ENCODE measurements at places on chromosomes 3 and 15.

GRCh38 chr3:193776626-193777358 is 183.8 kb downstream of the OPA1 start:
- H3K27me3 ChIP-seq, result peaks cover 47% of the 10 kb centered on the region
- no peak overlapping the region for H3K27ac ChIP-seq
- H3K4me1 ChIP-seq, result peaks cover 34% of the 10 kb centered on the region
- peak overlapping the region; percentile 27 for H3K4me3 ChIP-seq
- peak; percentile 38 for DNase-seq

DNA sequence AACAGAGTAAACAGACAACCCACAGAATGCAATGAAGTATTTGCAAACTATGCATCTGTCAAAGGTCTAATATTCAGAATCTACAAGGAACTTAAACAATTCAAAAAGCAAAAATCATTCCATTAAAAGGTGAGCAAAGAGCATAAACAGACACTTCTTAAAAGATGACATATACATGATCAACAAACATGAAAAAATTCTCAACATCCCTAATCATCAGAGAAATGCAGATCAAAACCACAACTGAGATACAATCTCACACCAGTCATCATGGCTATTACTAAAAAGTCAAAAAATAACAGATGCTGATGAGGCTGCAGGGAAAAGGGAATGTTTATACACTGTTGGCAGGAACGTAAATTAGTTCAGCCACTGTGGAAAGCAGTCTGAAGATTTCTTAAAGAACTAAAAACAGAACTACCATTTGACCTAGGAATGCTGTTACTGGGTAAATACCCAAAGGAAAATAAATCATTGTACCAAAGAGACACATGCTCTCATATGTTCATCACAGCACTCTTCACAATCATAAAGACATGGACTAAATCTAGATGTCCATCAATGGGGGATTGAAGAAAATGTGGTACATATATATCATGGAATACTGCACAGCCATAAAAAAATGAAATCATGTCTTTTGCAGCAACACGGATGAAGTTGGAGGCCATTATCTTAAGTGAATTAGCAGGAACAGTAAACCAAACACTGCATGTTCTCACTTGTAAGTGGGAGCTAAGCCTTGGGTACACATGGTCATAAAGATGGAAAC is 393.3 kb upstream of the CBLB start:
- H3K4me1 ChIP-seq, result peaks cover 2% of the 10 kb centered on the region
- H3K27ac ChIP-seq, result no peak overlapping the region
- no peak for DNase-seq
- peaks cover 1% of the 10 kb centered on the region for H3K36me3 ChIP-seq
- no peaks in the 10 kb centered on the region for H3K27me3 ChIP-seq

DNA sequence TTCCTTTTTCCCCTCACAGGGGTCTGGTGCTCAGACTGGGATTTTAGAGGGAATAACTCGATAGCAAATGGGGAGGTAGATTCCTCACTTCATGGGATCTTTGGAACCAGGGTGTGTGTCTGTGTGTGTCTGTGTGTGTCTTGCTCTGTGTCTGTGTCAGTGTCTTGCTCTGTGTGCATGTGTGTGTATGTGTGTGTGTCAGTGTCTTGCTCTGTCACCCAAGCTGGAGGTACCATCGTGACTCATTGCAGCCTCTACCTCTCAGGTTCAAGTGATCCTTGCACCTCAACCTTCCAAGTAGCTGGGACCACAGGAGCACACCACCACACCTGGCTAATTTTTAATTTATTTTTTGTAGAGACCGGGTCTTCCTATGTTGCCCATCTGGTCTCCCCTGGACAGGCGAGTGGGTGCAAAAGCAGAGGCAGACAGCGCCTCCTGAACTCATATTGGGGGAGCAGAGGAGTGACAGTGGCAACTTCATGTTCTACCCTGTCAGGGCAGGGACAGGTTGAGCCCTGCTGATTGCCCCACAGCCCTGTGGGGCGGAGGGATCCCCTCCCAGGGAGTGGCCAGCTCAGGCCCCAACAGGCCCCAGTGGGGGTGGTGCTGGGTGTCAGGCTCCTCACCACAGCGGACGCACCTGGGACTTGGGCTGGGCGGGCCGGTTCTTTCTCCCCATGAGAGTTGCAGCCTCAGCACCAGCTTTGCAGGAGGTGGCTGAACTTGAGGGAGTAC is 10.4 kb upstream of the SEMA4B start:
- no peak for DNase-seq
- H3K27me3 ChIP-seq, result no peaks in the 10 kb centered on the region
- peaks cover 3% of the 10 kb centered on the region for H3K36me3 ChIP-seq

DNA sequence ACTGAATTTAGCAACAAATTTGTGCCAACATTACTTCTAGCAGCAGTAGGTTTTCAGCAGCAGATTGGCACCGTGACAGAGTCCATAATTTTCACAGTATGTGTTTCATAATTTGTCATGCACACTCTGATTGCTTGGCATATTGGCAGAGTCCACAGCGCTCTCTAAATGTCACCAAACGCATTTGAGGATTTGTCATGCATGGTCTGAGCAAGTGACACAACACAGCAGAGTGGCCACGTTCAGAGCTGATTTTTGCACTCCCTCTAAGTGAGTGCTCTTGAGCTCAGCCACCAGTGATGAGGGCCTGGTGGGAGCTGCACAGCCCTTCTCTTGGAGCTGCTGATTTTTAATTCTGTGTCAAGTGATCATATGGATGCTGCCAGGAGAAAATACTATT is 1270.8 kb downstream of the ROBO1 start:
- H3K4me3 ChIP-seq, result no peak overlapping the region
- H3K27me3 ChIP-seq, result no peaks in the 10 kb centered on the region
- H3K4me1 ChIP-seq, result no peaks in the 10 kb centered on the region
- no peak overlapping the region for H3K27ac ChIP-seq
- DNase-seq, result no peak

GRCh38 chr3:76321614-76322013 is 536.3 kb upstream of the ZNF717 start:
- H3K4me1 ChIP-seq, result no peaks in the 10 kb centered on the region
- DNase-seq, result no peak
- H3K27ac ChIP-seq, result no peak overlapping the region
- H3K4me3 ChIP-seq, result no peak overlapping the region
- no peaks in the 10 kb centered on the region for H3K36me3 ChIP-seq

DNA sequence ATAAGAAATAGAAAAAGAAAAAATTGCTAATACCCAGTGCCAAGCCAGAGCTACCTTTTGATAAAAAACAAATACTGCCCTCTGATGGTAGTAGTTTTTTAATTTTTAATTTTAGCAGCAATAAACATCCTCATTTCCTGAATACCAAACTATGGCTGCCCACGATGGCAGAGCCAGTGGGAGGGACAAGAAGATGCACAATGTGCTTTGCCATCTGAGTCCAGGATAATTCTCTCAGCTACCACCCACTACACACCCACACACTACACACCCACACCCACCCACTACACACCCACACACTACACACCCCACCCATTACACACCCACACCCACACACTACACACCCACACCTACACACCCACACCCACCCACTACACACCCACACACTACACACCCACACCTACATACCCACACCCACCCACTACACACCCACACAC is 17.8 kb downstream of the CEP19 start:
- peaks cover 15% of the 10 kb centered on the region for H3K27me3 ChIP-seq
- H3K4me3 ChIP-seq, result no peak overlapping the region
- H3K4me1 ChIP-seq, result peaks cover 8% of the 10 kb centered on the region
- DNase-seq, result no peak
- no peaks in the 10 kb centered on the region for H3K36me3 ChIP-seq

DNA sequence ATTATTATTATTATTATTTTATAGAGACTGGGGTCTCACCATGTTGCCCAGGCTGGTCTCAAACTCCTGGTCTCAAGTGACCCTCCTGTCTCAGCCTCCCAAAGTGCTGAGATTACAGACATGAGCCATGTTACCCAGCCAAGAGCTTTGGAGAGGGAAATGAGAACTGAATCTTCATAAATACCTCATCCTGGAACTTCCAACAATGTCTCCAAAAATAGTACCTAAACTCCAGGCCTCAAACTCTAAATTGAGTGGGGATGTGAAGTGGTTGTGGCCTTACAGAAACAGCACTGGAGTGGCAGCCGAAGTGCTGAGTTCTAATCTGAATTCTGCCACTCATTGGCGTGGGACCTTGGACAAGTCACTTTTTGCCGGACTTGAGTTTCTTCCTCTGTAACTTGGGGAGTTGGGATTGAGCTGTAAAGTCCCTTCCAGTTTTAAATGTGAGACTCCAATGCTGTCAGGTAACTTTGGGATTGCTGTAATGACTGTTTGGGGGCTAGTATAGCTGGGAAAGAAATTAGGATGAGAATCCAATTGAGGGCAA is 10.0 kb upstream of the SRP14 start:
- peaks cover 94% of the 10 kb centered on the region for H3K4me1 ChIP-seq
- H3K27me3 ChIP-seq, result peaks cover 3% of the 10 kb centered on the region
- H3K36me3 ChIP-seq, result peaks cover 31% of the 10 kb centered on the region
- no peak overlapping the region for H3K4me3 ChIP-seq

DNA sequence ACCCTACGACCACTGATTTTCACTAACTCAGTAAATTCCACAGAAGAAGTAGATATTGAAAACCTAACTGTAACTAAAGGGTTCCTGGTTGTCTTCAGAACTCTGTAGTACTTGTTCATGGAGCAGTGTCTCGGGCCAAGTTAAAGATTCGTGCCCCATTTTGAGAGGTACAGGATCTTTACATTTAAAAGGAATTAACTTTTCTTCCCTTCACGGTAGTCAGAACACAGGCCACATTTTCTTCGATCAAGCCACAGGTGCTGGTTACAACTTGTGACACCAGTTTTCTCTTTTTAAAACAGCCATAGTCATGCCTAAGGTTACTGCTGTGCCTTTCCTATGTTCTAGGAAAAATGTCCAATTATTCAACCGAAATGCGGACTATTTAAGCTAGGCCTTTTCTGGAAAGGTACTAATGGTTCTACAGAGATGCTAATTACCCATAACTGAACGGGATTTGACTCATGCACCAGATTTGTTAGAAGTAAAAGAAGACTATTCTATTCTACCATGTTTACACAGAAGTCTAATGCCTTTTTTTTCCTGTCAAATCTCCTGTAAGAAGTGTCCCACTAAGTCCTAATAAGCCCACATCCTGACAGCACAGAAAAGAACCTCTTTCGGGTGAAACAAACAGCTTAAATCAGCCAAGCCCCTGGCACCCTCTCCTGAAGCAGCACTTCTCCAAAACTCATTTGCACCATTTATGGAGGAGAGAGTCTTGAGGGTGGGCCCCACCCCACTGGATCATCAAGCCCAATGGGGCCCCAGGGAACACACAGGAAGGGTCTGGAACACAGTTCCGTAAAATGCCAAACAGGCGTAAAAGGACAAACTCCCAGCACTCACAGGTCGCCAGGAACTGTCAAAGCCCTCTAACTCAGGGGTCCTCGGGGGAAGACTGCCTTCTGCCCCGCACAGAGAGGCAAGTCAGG is 1.9 kb downstream of the LRIG1 start:
- H3K27ac ChIP-seq, result peak overlapping the region; percentile 74
- peak overlapping the region; percentile 87 for H3K4me3 ChIP-seq
- DNase-seq, result no peak

GRCh38 chr3:60250206-60250605 is 1001.0 kb downstream of the FHIT start:
- H3K4me3 ChIP-seq, result no peak overlapping the region
- no peaks in the 10 kb centered on the region for H3K4me1 ChIP-seq
- no peak for DNase-seq
- H3K27ac ChIP-seq, result no peak overlapping the region
- H3K27me3 ChIP-seq, result no peaks in the 10 kb centered on the region

GRCh38 chr3:172189213-172189612 is 149.8 kb downstream of the FNDC3B start:
- H3K27me3 ChIP-seq, result no peaks in the 10 kb centered on the region
- H3K27ac ChIP-seq, result no peak overlapping the region
- H3K4me1 ChIP-seq, result no peaks in the 10 kb centered on the region
- H3K4me3 ChIP-seq, result no peak overlapping the region
- no peak for DNase-seq
- no peaks in the 10 kb centered on the region for H3K36me3 ChIP-seq

DNA sequence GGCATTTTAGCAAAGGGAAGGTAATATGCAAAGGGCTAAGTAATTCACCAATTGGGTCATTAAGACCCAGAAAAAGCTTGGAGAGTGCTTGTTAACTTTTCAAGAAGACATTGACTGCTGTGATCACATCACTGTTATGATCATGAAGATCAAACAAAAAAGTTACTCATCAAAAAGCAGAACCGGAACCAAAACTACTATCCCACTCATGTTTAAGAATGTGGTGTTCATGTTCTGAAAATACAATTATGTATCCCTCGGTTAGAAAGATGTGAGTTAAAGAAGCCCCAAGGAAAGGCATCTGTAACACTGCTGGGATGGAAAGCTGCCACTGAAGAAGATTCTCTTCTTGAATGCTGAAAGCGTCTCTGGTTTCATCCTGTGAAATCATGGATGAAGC is 32.6 kb downstream of the BBX start:
- H3K27me3 ChIP-seq, result no peaks in the 10 kb centered on the region
- H3K4me3 ChIP-seq, result no peak overlapping the region
- H3K27ac ChIP-seq, result no peak overlapping the region
- H3K4me1 ChIP-seq, result peaks cover 3% of the 10 kb centered on the region

- DNase-seq, result no peak
- no peak overlapping the region for H3K27ac ChIP-seq
- no peak overlapping the region for H3K4me3 ChIP-seq
- no peaks in the 10 kb centered on the region for H3K4me1 ChIP-seq
- H3K36me3 ChIP-seq, result no peaks in the 10 kb centered on the region
These were observed 22.4 kb downstream of the FBXW12 start for GRCh38 chr3:48394391-48394790.

DNA sequence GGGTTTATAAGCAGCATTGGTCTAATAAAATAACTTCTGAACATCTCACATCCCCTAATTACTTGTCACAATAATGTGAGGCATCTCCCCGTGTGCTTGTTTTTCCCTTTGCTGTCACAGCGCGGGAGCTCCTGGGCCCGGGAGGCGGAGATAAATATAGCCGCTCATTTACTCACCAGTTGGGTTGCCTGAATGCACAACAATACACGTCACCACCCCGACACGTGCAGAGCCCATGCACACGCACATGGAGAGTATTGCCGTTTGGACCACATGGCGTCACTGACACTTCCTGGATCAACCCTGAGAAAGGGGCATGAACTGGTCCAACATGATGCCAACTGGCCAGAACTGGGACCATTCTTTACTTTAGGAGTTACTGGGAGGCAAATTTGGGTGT is 76.2 kb downstream of the MRPL46 start:
- H3K4me3 ChIP-seq, result no peak overlapping the region
- H3K27me3 ChIP-seq, result peaks cover 9% of the 10 kb centered on the region
- no peak for DNase-seq
- H3K36me3 ChIP-seq, result no peaks in the 10 kb centered on the region
- no peak overlapping the region for H3K27ac ChIP-seq

DNA sequence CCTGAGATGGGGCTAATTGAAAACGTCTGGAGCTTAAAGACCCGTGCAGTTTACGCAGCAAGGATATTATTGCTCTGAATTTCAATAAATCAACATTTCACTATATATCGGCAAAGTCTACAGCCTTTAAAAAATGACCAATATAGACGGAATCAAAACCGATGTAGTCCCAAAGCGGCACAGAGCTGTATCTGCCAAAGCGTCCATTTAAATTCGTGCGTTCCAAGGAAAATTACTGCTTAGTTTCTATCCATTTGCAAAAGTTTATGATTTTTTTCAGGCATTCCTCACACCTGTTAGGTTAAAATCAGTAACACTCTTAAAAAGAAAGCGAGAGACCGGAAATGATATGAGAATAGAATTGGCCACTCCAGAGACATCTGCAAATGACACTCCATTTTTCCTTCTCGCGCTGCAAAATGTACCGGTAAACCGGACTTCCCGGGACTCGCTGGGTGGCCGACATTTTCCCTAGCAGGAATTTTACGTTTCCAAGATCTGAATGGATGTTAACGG is 777 bp upstream of the EIF4A2 start:
- peak overlapping the region; percentile 93 for H3K4me3 ChIP-seq
- peaks cover 43% of the 10 kb centered on the region for H3K36me3 ChIP-seq
- peaks cover 18% of the 10 kb centered on the region for H3K27me3 ChIP-seq
- peak overlapping the region; percentile 97 for H3K27ac ChIP-seq

Data from activated naive CD4-positive, alpha-beta T cell treated with anti-CD3 and anti-CD28 coated beads, Interleukin-2, amount 10 ng/mL, durations not matched to agents 7 days and 5 days (primary cell).